ENCODE measurements at places on chromosomes 5 and 9. TPM values are rescaled to one million over a fixed set of nuclear protein-coding genes. Genes with fewer than 3 reads are reported as not detected.

CENPK gene
- 107 TPM for total RNA-seq

OMD gene
- not detected for total RNA-seq

SLC45A2 gene
- not detected for total RNA-seq

GKAP1 gene
- 4.5 TPM for total RNA-seq

GRCh38 chr5:127518319-127518621 lies 830 bp downstream of the PRRC1 start:
- H3K27me3 ChIP-seq = peaks cover 2% of the 10 kb centered on the region
- H3K36me3 ChIP-seq = peaks cover 34% of the 10 kb centered on the region
- peaks cover 20% of the 10 kb centered on the region for H3K4me1 ChIP-seq
- H3K27ac ChIP-seq = peak overlapping the region; percentile 80
- no peak for DNase-seq
- peak overlapping the region; percentile 82 for H3K4me3 ChIP-seq

DNA sequence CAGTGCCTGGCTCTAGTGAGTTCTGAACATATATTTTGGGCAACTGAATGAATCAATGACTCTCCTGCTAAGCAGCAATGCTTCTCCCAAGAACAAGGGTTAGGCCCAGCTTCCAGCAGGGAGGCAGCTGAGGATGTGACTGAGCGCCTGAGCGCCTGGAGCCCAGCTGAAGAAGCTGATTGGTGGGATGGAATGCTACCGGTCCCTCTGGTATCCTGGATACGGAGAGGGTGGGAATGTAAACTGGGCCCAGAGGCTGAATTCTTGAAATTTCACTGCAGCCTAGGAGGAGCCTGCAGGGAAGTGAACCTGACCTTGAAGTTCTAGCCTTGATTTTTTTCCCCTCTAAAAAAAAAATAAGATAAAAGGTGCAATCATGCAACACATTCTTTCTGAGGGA lies 43.2 kb downstream of the WWC1 start:
- DNase-seq = no peak
- H3K4me3 ChIP-seq = no peak overlapping the region
- peaks cover 2% of the 10 kb centered on the region for H3K27me3 ChIP-seq
- H3K4me1 ChIP-seq = no peaks in the 10 kb centered on the region
- no peaks in the 10 kb centered on the region for H3K36me3 ChIP-seq

DNA sequence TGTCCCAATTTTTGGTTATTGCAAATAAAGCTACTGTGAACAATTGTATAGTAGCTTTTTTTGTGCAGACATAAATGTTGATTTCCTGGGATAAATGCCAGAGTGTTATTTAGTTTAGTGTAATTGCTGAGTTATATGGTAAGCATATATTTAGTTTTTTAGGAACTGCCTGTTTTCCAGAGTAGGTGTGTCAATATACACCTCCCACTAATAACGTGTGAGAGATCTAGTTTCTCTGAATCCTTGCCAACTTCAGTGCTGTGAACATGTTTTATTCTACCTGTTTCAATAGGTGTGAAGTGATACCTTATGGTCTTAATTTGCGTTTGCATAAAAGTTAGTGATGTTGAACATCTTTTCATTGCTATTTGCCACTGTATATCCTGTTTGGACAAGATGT lies 9.1 kb upstream of the OR2S2 start:
- peaks cover 56% of the 10 kb centered on the region for H3K27me3 ChIP-seq
- no peak for DNase-seq
- H3K27ac ChIP-seq = no peak overlapping the region
- H3K36me3 ChIP-seq = peaks cover 1% of the 10 kb centered on the region
- no peak overlapping the region for H3K4me3 ChIP-seq
- peaks cover 4% of the 10 kb centered on the region for H3K4me1 ChIP-seq

DNA sequence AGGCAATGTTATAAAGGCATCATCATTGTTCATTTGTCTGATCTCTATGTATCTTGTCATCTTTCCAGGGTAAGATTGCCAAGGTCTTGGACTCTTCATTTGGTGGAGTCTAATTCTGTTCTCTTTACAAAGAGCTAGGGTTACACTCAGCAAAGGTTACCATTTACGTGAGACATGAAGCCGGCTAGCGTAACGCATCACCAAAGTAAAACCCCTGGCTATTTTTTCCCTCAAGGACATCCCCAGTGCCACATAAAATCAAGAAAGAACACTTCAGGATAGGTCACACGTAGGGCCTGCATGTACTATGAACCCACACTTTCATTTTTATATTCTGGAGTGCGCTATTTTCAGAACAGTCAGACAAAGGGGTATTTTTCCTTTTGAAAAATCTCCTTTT lies 20.0 kb upstream of the MYOT start:
- no peaks in the 10 kb centered on the region for H3K4me1 ChIP-seq
- no peak overlapping the region for H3K4me3 ChIP-seq
- no peak for DNase-seq
- H3K36me3 ChIP-seq = peaks cover 3% of the 10 kb centered on the region
- H3K27ac ChIP-seq = no peak overlapping the region

- no peak overlapping the region for H3K27ac ChIP-seq
- DNase-seq = no peak
- no peaks in the 10 kb centered on the region for H3K36me3 ChIP-seq
- H3K27me3 ChIP-seq = no peaks in the 10 kb centered on the region
Measured at GRCh38 chr5:93378073-93378472, 202.9 kb downstream of the NR2F1-AS1 start.

DNA sequence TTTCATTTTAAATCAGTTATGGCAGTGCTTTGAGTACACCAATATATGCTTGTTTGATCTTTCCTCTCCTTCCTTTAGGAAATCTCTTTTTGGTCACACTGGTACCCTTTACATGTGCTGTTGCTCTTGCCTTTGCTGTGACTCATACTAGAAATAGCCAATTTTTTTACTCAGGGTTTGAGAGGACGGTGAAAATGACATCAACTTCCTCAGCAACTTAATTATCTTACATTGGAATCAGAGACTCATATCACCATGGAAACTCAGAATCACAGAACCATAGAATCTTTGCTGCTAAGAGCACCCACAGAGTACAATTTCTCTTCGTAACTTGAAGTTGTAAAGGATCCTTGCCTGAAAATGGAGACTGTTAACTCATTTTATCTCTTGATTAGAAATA lies 13.8 kb upstream of the ZNF300 start:
- no peak overlapping the region for H3K27ac ChIP-seq
- H3K36me3 ChIP-seq = no peaks in the 10 kb centered on the region
- H3K4me1 ChIP-seq = no peaks in the 10 kb centered on the region
- H3K27me3 ChIP-seq = no peaks in the 10 kb centered on the region
